ENCODE measurements at places on chromosomes 13 and 19.
A peak's percentile ranks its signal among the peaks of the same experiment; 100 is the strongest.

- DNase-seq: no peak
These were observed 62.1 kb upstream of the ZNF536 start for GRCh38 chr19:30309905-30310601.

DNA sequence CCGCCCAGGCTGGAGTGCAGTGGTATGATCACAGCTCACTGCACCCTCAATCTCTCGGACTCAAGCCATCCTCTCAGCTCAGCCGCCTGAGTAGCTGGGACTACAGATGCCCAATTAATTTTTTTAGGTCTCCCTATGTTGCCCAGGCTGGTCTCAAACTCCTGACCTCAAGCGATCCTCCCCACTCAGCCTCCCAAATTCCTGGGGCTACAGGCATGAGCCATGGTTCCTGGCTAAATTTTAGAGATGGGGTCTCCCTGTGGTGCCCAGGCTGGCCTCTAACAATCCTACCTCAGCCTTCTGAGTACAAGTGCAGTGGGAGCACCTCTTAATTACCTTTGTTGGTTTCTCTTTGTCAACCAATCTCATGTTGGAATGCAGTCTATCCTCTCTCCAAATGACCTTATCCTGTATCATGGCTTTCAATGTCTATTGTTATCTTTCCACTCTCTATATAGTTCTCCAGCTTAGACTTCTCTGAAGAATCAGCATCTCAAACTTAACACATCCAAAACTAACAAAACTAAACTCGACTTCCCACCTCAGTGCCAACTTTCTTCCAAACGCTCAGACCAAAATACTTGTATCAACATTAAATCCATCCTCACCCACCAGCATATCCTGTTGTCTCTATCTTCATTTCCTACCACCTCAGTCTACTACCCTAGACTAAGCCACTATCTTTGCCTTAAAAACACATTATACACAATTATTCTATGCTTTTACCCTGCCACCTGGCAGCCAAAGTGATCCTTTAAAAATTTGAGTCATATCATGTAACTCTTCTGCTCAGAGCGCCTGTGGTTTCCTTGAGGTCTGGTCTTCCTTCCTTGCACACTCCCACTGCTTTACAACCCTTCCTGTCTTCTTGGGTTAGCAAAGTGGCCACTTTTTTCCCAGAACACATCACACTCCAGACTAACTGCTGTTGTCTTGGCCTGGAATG lies 6.7 kb downstream of the TPT1 start:
- DNase-seq: no peak

DNA sequence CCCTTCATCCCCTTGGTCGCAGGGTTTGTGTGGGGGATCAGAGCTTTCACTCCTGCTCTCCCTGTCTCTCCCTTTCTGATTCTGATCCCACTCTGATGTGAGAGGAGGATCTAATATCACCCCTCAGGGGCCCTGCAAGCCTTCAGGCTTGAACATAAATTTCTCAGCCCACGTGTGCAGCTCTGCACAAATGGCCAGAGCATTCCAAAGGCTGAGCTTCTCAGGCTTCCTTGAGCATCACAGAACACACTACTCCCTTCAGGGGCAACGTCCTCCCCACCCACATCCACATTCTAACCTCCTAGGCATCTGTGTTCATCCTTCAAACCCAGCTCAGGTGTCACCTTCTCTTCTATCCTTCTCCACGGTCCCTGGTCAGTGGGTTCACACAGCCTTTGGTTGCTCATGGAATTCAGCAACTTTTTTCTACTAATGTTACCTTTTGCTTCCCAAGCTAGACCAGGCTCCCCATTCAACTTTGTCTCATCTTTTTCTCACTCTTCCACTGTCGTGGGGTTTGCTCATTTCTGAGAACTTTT lies 24.4 kb upstream of the DOCK9 start:
- no peak for DNase-seq

DNA sequence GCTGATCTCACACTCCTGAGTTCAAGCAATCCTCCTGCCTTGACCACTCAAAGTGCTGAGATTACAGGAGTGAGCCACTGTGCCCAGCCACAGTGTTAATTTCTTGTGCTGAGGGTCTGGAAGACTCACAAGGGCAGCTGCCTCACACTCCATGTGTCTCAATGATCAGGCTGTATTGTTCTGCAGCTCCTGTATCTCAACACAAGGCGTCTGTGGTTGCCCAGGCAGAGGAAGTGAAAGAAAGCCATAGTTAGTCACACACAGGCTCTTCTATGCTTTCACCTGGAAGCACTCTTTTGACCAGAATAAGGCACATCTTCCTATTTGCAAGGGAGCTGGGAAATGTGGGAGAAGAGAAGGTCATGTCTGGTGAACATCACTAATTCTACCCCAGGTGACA lies 107.3 kb upstream of the ZNF507 start:
- no peak for DNase-seq

DNA sequence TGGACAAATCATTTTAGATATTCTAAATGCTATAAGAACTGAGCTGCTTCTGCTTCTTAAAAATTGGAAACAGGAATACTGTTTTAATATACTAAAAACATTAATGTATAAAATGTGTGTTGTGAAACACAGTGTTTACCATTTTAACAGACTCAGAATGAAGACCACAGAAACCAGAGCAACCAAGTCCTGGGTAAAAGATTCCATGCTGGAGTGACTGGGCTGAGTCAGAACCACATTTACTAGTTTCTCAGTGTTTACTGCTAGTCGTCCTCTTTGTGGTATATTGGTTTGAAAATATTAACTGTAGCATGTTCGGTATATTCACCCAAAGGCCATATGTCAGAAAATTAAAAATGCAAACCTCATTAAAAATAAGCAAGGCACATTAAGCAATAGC lies 31.9 kb downstream of the ANKRD10 start:
- DNase-seq: no peak

DNA sequence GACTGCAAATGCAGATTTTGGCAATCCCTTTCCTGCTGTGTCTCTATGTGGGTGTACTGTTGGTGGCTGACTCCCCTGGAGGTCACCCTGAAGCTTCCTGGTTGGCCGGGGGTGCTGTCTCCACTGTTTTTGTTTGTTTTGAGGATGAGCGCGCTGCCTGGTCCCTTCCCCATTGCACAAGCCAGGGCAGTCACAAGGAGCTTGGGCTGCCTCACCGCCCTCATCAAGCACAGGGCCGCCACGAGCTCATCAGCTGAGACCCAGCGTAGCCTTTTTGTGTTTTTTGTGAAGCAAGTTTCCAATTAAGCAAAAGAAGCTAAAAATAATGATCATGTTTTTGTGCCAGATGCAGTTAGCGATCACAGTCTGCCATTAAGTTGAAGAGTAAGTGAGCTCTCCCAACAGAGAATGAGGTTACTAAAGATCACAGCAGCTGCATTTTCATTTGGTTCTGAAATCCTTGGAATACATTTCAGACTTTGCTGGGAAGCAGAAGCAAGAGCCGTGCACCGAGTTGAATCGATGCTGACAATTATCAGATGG lies 57.8 kb downstream of the GGACT start:
- no peak for DNase-seq

GRCh38 chr19:8132858-8133458 lies 16.4 kb downstream of the FBN3 start:
- no peak for DNase-seq

DNA sequence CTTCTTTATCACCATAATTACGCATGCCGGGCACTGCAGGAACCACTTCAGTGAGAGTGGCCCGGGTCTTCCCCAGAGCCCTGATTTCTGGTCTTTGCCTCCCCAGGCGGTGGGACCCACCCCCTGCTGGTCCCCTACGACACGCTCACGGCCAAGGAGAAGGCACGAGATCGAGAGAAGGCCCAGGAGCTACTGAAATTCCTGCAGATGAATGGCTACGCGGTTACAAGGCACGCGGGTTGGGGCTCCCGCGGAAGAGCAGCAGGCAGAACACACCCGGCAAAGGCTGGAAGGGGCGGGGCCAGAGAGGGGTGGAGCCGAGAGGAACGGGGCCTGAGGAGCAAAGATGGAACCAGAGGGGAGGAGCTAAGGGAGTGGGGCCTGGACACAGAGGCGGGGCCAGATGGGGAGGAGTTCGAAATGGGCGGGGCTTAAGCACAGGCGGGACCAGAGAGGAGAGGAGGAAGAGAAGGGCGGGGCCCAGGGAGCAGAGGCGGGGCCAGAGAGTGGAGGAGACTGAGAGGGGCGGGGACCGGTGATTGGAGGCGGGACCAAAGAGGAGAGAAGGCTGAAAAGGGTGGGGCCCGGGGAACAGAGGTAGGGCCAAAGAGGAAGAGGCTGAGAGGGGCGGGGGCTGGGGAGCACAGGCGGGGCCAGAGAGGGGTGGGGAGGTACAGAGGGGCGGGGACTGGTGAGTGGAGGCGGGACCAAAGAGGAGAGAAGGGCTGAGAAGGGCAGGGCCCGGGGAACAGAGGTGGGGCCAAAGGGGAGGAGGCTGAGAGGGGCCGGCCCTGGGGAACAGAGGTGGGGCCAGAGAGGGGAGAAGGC lies 73.4 kb downstream of the RYR1 start:
- DNase-seq: peak; percentile 90

DNA sequence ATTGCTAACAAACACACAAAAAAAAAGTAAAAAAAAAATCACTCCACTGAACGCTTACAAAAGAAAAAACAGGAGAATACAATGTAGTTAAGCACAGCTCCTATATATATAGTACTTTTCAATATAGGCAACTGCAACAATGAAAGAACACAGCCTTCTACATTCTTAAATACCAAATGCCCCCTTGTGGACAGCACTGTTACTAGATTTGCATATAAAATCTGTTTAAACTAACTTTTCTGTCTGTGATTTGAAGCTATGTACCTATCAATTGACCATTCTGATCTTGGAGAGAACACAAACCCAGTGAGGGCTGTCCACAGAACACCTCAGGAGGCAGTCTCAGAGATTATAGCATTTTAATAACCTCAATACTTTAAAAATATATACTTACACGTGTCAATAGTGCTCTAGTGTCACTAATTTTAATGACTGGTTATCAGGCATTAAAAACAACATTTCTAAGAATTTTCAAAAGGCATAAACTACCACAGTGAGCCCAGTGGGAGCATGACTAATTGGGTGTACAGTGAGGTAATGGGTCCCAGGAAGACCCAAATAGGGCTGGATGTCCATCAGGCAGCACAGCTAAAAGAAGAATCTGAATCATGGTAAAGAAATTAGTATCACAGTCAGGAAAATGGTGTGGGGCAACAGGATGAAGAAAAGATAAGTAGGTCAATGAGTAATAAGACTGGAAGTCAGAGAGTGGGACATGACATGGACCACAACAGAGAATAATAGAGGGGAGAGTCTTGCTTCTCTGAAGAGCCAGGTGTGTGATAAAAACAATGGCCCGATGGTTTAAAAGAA lies 22.2 kb downstream of the CCDC169 start:
- DNase-seq: peak; percentile 80

DNA sequence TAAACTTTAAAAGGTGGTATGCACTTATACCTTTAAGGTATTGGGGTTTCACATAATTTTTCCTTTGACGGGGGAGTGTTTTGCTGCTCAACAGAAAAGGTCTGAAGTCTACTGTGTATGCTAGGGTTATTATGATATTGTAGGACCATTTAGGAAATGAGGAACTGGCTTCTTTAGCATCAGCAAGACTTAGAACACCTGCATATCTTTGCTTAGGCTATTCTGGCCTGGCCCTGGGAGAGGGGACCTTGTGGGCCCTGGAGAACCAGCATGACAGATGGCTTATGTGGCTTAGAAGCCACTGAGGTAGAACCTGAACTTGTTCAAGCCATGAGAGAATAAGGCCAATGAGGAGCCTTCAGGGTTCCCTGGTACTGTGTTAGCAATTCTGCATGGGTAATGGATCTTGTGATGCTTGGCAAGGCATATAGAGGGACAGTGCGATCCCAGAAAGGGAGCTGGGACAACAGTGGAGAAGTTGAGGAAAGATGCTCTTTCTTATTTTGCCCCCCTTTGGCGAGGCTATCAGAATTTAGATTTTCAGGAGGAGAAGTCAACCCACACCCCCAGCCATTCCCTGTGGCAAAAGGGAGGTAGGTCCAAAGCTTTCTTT lies 4.3 kb downstream of the RGCC start:
- no peak for DNase-seq

- DNase-seq: no peak
These were observed 52.5 kb downstream of the SOX1 start for GRCh38 chr13:112119192-112120030.

GRCh38 chr19:2223959-2224358 lies 12.2 kb downstream of the PLEKHJ1 start:
- no peak for DNase-seq

GRCh38 chr19:3383121-3383722 lies 16.8 kb downstream of the NFIC start:
- DNase-seq: no peak

DNA sequence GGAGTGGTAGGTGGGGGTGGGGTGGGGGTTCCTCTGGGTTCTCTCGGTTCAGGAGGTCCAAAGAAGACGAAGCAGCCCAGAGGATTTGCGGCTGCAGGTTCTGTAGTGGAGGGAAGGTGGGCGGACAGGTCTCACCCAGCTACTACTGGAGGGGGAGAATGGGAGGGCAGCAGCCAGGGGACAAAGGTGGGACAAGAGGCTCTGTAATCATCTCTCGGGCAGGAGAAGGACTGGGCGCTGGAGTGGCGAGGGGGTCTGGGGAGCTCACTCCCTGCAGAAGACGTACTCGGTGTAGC lies 1.4 kb downstream of the KCTD12 start:
- DNase-seq: no peak

- DNase-seq: peak; percentile 49
These were observed 1.4 kb upstream of the USF2 start for GRCh38 chr19:35267353-35267817.

GRCh38 chr13:89695343-89696257 lies 1651.9 kb upstream of the MIR17HG start:
- peak; percentile 60 for DNase-seq

DNA sequence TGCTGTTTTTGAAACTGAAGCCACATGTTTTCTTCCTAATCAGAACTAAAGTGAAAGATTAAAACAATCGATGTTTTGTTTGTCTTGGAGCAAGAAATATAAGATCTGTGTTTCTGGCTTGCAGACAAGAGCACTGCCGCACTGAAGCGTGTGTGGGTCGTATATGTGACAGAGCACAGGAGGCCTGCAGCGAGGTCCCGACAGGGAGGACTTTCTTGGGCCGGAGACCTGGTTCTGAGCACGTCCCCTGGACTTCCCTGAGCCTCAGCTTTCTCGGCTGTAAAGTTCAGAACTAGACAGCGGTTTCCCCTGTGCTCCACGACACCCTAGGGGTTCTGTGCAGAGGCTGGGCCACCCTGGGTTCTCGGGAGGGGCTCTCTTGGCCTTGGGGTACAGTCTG lies 60.5 kb downstream of the GADD45B start:
- DNase-seq: no peak

GRCh38 chr13:41452462-41452861 lies 4.9 kb upstream of the RGCC start:
- no peak for DNase-seq

DNA sequence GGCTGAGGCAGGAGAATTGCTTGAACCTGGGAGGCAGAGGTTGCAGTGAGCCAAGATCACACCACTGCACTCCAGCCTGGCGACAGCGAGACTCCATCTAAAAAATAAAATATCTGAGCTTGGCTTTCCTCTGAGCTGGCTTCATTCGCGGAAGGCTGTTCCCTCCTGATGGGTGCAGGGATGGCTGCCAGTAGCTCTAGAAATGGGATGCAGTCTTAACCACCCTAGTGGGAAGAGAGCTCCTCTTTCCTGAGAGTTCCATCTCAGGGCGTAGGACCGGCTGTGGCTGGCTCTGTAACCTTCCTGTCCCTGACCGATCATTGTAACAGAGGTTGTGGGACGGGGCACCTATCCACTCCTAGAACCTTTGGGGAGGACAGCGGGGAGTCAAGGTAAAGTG lies 32.4 kb downstream of the PPP1R37 start:
- no peak for DNase-seq

- DNase-seq: peak; percentile 75
These were observed 12.3 kb upstream of the CADM4 start for GRCh38 chr19:43651758-43652545.

- no peak for DNase-seq
These were observed 2.3 kb downstream of the FUT2 start for GRCh38 chr19:48698046-48698445.

GRCh38 chr13:50592412-50593155 lies 250.9 kb downstream of the DLEU7 start:
- no peak for DNase-seq

Data from neural progenitor cell (in vitro differentiated cells).